ENCODE measurements at places on chromosomes 3 and 15.

GRCh38 chr3:29465836-29466235 is 185.0 kb downstream of the RBMS3 start:
- peak; percentile 51 for DNase-seq

DNA sequence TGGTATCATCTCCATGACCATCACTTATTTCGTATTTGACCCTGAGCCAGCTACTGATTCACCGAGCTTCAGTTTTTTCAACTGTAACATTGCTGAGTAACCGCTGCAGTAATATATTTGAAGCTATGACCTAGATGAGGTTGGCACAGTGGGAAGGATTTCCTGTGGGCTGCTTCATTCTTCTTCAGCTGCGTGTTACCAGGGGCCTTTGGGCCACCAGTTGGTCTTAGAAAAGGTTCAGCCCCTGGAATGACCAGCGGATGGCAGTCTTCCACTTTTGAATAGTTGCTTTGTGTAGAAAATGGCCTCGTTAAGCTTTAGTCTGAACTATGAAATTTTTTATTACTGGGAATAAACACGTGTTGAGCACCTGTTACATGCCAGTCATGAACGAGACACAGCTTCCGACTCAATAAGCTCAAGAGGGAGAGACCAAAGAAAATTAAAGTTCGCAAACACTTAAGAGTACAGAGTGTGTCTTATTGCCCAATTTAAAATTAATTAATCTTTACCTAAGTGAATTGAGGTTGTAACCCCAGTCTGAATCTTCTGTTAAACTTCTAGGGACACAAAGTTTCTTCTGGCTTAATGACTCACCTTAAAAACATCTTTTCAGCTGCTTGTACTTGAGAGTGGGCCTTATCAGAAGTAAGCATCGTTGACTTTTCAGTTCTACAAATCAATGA is 57.6 kb upstream of the NR2E3 start:
- DNase-seq = peak; percentile 90

DNA sequence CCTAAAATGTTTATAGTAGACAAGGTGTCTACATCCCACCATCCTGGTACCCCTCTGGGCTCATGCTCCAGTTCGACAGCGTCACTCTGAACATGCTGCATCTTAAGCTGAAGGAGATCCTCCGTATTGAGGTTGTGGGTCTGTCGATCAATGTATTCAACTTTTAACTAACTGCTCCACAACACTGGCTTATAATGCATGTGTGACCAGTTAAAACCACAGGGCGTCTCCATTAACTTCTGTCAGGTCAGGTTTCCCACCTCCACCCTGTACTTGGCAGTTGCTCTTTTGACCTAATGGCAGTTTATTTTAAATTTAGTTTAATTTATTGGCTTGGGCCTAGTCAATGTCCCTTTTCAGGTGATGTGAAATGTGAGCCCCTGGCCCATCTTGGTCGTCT is 17.8 kb upstream of the RARRES1 start:
- DNase-seq = no peak

- peak; percentile 11 for DNase-seq
Observed at GRCh38 chr3:2793987-2794386, 316.2 kb downstream of the IL5RA start.

GRCh38 chr3:163821841-163822240 is 1256.5 kb downstream of the SI start:
- DNase-seq = no peak

GRCh38 chr3:120130656-120131055 is 36.4 kb upstream of the GSK3B start:
- DNase-seq = no peak

- peak; percentile 54 for DNase-seq
Observed at GRCh38 chr3:159783780-159784742, 204.6 kb upstream of the IL12A start.

DNA sequence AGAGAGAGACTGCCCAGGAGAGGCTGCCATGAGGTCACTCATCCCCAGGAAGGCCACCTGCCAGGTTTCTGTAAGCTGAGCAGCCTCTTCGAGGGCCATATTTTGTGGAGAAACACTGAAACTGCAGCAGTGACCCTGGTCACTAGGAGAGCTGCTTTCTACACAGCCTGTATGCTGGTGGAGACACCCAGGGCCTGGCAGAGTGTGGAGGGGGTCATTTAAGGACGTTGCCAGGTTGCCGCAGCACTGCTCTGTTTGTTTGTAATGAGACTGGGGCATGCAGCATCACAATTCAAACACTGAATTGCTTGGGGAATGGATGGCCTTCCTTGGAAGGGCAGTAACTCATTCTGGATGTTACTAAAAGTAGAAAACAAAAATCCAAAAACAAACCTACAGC is 104.9 kb upstream of the TRIM42 start:
- no peak for DNase-seq

DNA sequence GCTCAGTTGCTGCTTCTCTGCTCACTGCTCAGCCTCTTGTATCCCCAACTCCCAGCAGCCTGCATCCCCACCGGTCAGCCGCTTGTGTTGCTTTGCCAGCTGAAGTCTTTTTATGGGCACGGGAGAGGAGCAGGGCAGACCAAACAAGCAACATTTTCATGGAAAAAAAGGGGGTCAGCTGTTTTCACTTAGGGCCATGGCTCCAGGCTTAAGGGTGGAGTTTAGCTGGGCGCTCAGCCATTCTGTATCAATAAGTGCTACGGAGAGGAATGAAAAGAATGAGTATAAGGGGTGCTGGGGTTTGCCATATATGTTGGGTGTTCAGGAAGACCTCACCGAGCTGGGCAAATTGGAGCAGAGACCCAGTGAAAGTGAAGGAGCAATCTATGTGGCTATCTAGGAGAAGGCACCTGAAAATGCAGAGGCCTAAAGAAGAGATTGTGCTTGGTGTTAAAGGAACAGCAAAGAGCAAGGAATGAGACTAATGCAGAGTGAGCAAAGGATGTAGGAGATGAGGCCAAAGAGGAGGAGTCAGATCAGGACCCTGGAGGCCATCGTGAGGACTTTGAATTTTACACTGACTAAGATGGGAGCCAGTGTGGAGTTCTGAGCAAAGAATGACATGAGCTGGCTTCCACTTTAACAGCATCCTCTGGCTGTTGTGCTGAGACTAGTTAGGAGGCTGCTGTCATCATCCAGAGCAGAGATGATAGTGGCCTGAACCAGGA is 16.6 kb upstream of the IREB2 start:
- peak; percentile 19 for DNase-seq

- no peak for DNase-seq
Observed at GRCh38 chr15:85770096-85771041, 24.4 kb downstream of the KLHL25 start.

DNA sequence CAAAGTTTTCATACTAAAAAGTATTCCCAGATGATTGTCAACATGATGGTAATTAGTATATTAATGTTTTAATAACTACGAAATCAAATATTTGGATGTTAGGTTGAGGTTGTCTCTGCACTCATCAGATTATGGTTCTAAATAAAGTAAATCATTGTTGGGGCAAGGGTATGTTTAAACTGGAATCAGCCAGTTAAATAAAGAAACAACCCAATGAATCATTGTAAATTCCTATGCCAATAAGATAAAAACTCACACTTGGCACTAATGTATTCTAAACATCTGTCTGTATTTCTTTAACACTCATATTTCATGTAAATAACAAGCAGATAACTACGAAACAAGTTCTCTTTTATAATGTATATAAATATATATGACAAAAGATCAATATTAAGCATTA is 92.7 kb downstream of the PEAK1 start:
- DNase-seq = no peak

DNA sequence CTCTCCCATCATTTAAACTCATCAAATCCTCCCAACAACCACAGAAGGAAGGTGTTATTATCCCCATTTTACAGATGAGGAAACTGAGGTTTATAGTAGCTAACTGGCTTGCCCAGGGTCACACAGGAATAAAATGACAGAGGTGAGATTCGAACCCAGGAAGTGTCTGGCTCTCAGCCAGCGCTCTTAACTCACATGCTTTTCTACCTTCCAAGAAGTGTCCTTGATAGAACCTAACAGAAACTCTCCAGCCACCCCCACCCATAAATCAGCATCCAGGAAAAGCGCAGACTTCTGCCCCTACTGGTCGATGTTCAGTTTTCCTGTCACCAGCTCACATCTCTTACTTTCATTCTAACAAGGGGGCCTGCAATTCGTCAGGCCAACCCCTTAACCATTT is 51.7 kb downstream of the SPATA12 start:
- DNase-seq = no peak

DNA sequence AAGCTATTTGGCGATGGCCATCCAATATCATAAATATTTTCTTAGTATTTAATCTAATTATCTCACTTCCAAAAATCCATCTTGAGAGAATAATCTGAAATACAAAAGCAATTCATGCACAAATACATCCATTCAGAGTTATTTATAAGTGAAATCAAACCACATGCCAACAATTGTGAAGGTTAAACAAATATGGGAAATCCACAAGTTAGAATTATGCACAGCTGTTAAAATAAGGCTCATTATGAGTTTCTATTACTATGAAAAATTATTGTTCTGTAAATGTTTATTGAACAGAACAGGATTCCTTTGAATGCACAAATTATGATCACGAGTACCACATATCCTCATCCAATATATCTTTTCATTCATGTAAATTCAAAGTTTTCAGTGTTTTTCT is 267.7 kb downstream of the PLOD2 start:
- no peak for DNase-seq

GRCh38 chr3:126527455-126528211 is 3.7 kb downstream of the CHST13 start:
- no peak for DNase-seq

DNA sequence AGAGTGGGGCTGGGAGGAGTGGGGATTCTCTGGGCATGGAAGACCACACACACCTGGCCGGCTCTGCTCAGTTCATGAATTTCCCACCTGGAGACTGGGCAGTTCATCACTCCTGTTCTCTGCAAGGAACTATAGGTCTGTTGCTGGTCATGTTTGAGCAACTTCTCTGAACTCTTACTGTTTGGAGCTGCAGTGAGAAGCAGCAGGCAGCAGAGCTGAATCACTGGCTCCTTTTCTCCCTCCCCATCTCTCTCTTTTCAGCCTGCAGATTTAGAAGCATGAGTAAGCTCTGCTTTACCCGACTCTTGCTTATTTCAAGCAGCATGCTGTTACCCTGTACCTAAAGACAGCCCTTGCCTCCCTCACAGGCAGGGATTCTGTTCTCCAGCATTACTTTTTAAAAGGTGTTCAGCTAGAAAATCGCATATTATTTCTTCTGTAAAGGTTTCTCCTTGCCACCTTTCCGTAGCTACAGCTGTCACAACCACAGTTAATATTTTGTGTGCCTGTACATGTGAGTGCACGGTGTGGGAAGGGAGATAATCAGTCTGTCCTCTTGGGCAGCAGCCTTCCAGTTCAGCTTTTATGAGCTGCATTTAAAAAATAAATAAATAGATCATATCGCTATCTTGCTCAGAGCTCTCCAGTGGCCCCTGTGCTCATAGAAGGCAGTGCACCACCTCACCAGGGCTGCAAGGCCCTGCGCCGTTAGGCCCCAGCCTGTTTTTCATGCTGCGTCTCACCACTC is 131.6 kb downstream of the CHCHD6 start:
- peak; percentile 46 for DNase-seq

DNA sequence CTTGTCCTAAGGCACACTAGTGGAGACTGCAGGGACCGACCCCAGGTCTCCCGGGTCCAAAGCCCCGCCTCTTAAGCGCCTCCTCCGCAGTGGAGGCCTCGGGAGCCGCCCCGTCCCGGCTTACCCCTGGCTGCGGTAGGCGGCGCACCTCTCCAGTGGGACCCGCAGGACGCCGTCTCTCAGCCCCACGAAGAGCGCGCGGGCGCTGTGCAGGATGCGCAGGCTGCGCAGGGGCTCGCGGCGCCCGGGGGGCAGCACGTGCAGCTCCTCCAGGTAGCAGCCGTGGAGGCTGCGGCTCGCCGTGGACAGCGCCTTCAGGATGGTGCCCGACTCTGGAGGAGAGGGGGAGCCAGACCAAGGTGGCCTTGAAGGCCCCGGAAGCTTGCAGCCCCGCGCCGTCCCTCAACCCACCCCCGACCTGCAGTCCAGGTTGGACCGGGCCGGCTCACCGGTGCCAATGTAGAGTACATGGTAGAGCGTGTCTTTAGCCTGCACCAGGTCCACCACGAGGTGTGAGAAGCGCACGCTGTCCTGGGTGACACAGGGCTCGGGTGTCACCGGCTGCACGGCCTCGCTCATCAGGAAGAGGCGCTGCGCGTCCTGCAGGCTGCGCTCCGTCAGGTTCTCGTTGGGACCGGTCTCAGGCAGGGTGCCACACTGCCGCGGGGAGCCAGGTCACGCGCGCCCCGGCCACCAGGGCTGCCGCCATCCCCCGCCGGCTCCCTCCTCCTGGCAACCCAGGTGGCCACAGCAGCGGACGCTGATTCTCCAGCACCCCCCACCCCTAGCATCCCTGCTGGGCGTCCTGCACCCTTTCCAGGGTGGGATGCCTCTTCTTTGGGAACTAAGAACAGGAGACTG is 105.5 kb downstream of the SEMA5B start:
- DNase-seq = peak; percentile 5

GRCh38 chr15:94987085-94987484 is 755.7 kb downstream of the MCTP2 start:
- DNase-seq = no peak

DNA sequence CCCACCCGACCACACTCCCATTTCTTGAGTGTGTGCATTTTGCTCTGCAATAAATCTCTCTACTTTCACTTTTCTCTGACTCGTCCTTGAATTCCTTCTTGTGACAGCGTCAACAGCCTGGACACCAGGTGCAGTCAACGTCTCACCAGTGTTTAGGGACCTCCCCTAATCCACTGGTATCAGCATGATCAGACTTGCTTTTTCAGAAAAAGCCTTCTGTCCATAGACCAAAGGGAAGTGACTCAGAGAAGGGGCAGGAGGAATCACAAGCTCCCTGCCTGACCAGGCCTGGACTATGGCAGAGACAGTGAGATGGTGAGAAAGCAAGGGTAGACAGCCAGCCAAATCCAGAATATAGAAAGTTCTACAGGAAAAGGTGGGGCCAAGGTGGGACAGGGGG is 15.5 kb downstream of the CCR5 start:
- DNase-seq = no peak

DNA sequence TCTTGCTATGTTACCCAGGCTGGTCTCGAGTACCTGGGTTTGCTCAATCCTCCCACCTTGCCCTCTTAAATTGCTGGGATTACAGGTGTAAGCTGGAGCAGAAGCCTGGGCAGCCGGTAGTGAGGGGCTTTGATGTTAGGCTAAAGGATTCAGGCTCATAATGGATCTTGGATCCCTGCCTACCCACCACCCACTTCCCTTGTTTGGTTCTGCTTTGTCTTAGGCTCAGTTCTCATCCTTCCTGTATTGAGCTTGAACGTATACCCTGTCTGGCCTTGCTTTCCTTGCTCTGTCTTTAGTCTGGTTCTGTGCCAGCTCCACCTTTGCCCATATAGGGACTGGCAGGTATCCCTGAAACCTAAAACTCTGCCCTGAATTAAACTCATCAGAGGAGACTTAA is 1.7 kb downstream of the PPCDC start:
- no peak for DNase-seq

GRCh38 chr3:16999161-16999560 is 114.4 kb downstream of the PLCL2 start:
- no peak for DNase-seq

- DNase-seq = no peak
Observed at GRCh38 chr3:9617056-9617455, 32.2 kb upstream of the MTMR14 start.

- DNase-seq = no peak
Observed at GRCh38 chr3:10930666-10931040, 61.9 kb upstream of the SLC6A1 start.
